DMS153 (cell line): ENCODE measurements at places on chromosomes 6 and 20.

DNA sequence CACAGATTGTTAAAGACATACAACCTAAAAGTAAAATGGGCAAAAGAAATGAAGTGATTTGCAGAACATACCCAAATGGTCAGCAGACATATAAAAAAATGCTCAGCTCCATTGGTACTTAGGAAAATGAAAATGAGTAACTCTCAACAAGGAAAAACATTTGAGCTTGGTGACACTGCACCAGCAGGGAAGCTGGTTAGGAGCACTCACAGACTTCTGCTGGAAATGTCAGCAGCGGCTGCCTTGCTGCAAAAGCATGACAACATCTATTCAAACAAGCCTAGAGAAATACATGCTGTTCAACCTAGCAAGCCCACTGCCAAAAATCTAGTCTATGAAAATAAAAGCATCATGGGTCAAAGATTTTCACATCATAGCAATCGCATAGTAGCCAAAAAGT is 99.0 kb upstream of the FOXQ1 start:
- DNase-seq = no peak

DNA sequence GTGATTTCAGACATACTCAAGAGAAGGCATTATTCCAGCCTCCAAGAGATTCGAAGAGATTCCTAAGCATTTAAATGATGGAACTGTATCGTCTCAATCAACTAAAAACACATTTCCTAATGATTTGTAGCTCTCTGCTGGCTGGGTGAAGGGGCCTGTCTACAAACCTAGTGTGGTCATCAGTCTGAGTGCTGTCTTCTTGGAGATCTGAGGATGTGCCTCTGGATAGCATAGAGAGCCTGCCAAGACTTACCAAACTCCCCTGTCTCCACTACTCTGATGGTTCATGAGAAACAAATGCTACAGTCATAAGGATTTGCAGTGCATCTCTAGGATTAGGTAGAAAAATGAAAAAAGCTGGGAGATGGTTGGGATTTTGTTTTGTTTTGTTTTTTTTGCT is 176.9 kb upstream of the CITED2 start:
- DNase-seq = no peak

- DNase-seq = peak; percentile 87
These were observed 474.1 kb downstream of the RNF144B start for GRCh38 chr6:18861204-18861603.

DNA sequence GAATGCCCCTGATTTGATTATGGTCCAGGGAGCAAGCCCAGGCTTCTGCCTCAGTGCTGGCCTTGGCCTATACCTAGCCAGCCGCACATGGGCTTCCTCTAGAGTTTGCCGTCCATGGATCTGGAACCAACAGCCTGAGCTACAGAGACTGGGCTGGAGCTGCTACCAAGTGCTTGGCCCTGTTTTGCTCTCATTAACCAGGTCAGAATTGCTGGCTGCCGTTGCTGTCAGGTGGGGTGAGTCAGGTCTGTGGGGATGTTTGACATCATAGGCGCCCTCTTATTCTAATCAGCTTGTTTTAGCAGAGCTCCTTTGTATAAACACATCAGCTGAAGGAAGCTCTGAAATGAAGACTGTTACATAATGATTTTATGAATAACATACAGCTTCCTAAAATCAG is 83.1 kb upstream of the PHACTR2 start:
- DNase-seq = no peak

GRCh38 chr6:75349262-75349984 is 64.8 kb upstream of the TMEM30A start:
- peak; percentile 19 for DNase-seq
